ENCODE measurements at places on chromosomes 16 and 17. TPM values are rescaled to one million over a fixed set of nuclear protein-coding genes. Genes with fewer than 3 reads are reported as not detected.
A peak's percentile ranks its signal among the peaks of the same experiment; 100 is the strongest.

GRCh38 chr16:25157271-25157875, 45.8 kb downstream of the LCMT1 start:
- H3K27ac ChIP-seq, result no peak overlapping the region
- H3K4me1 ChIP-seq, result peaks cover 11% of the 10 kb centered on the region
- H3K4me3 ChIP-seq, result no peak overlapping the region
- H3K27me3 ChIP-seq, result no peaks in the 10 kb centered on the region
- peaks cover 23% of the 10 kb centered on the region for H3K36me3 ChIP-seq
- no peak for DNase-seq

- no peak for DNase-seq
- no peaks in the 10 kb centered on the region for H3K36me3 ChIP-seq
- no peak overlapping the region for H3K4me3 ChIP-seq
- peaks cover 13% of the 10 kb centered on the region for H3K4me1 ChIP-seq
- H3K27ac ChIP-seq, result no peak overlapping the region
Observed at GRCh38 chr16:86089991-86090390, 191.0 kb downstream of the IRF8 start.

- no peak overlapping the region for H3K27ac ChIP-seq
- no peak overlapping the region for H3K4me3 ChIP-seq
- peaks cover 15% of the 10 kb centered on the region for H3K36me3 ChIP-seq
- peaks cover 6% of the 10 kb centered on the region for H3K4me1 ChIP-seq
- no peak for DNase-seq
- no peaks in the 10 kb centered on the region for H3K27me3 ChIP-seq
Observed at GRCh38 chr17:32152130-32152529, 9.8 kb downstream of the RHOT1 start.

DNA sequence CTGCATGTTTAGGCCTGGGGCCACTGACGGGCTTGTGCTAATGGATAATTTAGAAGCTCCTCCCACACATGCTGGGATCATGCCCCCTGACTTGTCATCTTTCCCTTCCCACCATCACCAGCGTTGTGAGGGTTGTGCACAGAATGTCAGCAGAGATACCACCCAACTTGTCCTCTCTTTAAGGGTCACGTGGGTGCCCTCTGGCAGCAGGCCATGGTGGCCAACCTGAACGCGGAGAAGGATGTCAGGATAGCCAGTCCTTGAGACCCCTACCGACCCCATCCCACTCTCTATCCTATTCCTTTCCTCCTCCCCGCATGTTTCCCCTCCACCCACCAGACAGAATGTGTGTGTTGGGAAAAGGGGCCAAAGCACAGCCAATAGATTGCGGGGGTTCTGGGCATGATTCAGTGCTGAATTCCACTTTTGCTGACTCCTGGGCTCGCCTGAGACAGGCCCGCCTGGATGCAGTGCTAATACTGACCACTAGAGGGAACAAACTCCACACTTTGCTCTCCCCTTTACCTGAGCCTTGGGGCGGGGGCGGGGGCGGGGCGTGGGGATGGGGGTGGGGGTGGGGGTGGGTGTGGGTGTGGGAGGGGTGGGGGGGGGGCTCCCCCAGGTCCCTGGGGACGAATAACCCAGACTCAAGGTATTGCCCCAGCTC, at the start of gene GH2:
Gene GH2, minus strand, starts transcription at position 10 of the 667 bp plus-strand sequence. CDS start 143 bp downstream, outside the sequence.
- H3K4me3 ChIP-seq, result no peak within 1 kb of the TSS
- H3K36me3 ChIP-seq, result no peaks in the 10 kb centered on the region
- peaks cover 10% of the 10 kb centered on the region for H3K27me3 ChIP-seq
- H3K27ac ChIP-seq, result no peak within 1 kb of the TSS
- H3K4me1 ChIP-seq, result peaks cover 7% of the 10 kb centered on the region
- DNase-seq, result peak; percentile 72

DNA sequence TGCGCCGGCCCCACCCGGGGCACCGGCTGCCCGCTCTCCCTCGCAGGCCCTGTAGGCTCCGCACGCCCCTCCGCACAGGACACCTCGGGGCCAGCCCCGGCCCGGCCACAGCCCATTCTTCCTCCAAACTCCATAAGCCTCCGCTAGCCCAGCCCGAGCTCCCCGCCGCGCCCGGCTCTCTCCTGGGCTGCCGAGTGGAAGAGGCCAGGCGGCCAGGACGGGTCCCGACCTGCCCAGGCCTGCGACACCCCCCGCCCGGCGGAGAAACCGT, 397 bp downstream of the NCOR1 start:
- peak overlapping the region; percentile 81 for H3K27ac ChIP-seq
- H3K36me3 ChIP-seq, result peaks cover 4% of the 10 kb centered on the region
- H3K27me3 ChIP-seq, result no peaks in the 10 kb centered on the region
- peak overlapping the region; percentile 94 for H3K4me3 ChIP-seq
- peak; percentile 64 for DNase-seq
- peaks cover 37% of the 10 kb centered on the region for H3K4me1 ChIP-seq

GRCh38 chr17:21061971-21062526, 19.2 kb upstream of the USP22 start:
- no peaks in the 10 kb centered on the region for H3K36me3 ChIP-seq
- H3K27me3 ChIP-seq, result peaks cover 8% of the 10 kb centered on the region
- no peak overlapping the region for H3K27ac ChIP-seq

- no peak overlapping the region for H3K4me3 ChIP-seq
- H3K4me1 ChIP-seq, result no peaks in the 10 kb centered on the region
- H3K36me3 ChIP-seq, result no peaks in the 10 kb centered on the region
- DNase-seq, result no peak
- peaks cover 36% of the 10 kb centered on the region for H3K27me3 ChIP-seq
- H3K27ac ChIP-seq, result no peak overlapping the region
Observed at GRCh38 chr17:62933501-62934385, 32.3 kb upstream of the TANC2 start.

DNA sequence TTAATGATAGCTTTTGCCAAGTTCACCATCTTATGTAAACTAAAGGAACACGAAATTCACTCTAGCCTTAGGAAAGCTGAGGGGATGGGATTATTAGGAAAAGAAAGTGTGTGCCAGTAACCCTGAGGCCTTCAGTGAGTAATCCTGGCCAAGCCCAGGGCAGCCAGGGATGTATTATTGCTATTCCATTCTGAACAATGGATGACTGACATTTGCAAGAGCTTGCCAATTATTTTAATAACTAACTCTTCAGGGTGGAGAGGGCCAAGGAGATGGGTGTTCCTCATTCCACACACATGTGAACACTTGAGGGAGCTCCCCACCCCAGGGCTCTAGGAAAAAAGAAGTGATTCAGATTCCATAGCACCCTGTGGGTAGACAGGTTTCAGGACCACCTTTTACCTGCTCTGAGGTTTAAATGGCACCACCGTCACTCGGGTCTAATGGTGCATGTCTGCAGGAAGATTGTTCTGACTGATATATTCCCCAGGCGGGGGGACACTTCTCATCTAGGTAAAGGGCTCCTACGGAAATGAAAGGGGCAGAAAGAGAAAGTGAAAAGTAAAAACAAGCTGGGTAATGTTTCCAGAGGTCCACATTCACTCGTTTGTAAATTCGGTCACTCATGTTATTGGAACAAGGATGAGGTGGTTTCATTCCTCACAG, 41.5 kb downstream of the TK2 start:
- DNase-seq, result peak; percentile 38
- H3K27ac ChIP-seq, result no peak overlapping the region
- H3K27me3 ChIP-seq, result no peaks in the 10 kb centered on the region
- peaks cover 12% of the 10 kb centered on the region for H3K4me1 ChIP-seq
- no peak overlapping the region for H3K4me3 ChIP-seq

GRCh38 chr17:38925263-38925995, at the start of gene LASP1NB:
Gene LASP1NB, plus strand, starts transcription at chr17:38925614.
- peaks cover 34% of the 10 kb centered on the region for H3K4me1 ChIP-seq
- H3K4me3 ChIP-seq, result peak within 1 kb of the TSS; percentile 58
- H3K27me3 ChIP-seq, result no peaks in the 10 kb centered on the region
- peak within 1 kb of the TSS; percentile 67 for H3K27ac ChIP-seq

BAHCC1 gene
- 0.64 TPM for total RNA-seq

PRPSAP1 gene
- total RNA-seq, result 63.9 TPM

VAT1L gene
- not detected for total RNA-seq

CSH1 gene
- total RNA-seq, result not detected
